ENCODE measurements at places on chromosomes 7 and 10. TPM values are rescaled to one million over a fixed set of nuclear protein-coding genes. Genes with fewer than 3 reads are reported as not detected.

DNA sequence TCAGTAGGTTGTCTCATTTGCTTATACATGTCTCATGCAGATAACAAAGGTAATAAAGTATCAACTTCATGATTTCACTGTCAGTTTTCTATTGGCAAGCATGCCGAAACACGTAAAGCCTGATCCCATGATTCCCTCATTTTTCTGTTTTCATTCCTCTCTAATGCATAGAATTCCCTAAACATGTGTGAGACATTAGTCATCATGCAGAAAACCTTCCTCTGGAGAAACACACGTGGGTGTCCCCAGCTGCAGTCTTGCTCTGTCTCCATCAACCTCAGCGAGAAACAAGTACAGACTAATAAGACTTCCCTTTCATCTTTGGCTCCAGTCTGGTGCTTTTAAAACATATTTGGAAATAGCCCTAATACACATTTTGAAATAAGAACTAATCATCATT, 432.7 kb upstream of the VSTM2A start:
- no peaks in the 10 kb centered on the region for H3K36me3 ChIP-seq
- no peak for DNase-seq
- no peak overlapping the region for H3K27ac ChIP-seq
- H3K4me1 ChIP-seq: no peaks in the 10 kb centered on the region
- no peak overlapping the region for H3K4me3 ChIP-seq

DNA sequence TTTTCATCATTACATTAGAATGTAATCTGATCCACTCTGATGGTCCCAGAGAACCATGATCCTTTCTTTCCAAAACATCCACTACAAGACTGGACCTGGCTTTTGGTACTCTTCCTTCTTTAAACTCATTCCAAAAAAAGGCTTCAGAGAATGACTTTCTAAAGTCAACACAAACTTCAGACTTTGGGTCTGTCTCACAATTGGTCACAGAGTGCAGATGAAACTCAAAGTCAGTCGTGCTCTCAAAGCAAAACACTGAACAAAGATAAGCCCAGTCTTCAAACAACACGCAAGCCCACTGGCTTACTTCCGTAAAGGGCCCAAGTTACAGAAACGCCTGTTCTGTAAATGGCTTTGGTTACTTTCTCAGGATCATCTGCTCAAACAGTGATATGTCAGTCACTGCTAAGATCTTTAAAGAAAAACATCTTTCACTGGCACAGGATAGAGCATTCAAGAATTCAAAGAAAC, 250.9 kb upstream of the MKLN1 start:
- no peaks in the 10 kb centered on the region for H3K4me1 ChIP-seq
- DNase-seq: no peak
- H3K4me3 ChIP-seq: no peak overlapping the region

- no peak overlapping the region for H3K4me3 ChIP-seq
- no peak overlapping the region for H3K27ac ChIP-seq
- no peaks in the 10 kb centered on the region for H3K4me1 ChIP-seq
These were observed 4.3 kb downstream of the SLF2 start for GRCh38 chr10:100917071-100917470.

PAPOLB gene
- polyA plus RNA-seq: 0.03 TPM

- no peak overlapping the region for H3K27ac ChIP-seq
- H3K27me3 ChIP-seq: no peaks in the 10 kb centered on the region
- no peak for DNase-seq
- H3K4me1 ChIP-seq: no peaks in the 10 kb centered on the region
These were observed 31.5 kb upstream of the NRP1 start for GRCh38 chr10:33365871-33366411.

DNA sequence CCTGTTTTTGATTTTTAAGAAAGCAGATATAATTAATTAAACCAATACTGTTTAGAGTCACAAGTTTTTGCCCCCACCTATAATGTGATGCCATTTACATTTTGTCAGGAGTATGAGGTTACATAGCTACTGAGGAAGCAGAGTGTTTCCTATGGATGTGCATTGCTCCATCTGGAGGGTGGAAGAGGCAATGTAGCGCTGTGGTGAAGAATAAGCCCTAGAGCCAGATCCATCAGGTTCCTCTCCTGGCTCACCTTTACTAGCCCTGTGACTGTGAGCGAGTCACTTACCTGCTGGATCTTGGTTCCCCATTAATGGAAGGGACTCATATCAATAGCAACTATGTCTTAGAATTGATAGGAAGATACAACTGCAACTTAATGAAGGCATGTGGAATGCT, 216.0 kb downstream of the GPAM start:
- no peak overlapping the region for H3K27ac ChIP-seq
- no peak for DNase-seq
- no peaks in the 10 kb centered on the region for H3K36me3 ChIP-seq
- H3K4me3 ChIP-seq: no peak overlapping the region
- no peaks in the 10 kb centered on the region for H3K27me3 ChIP-seq

DNA sequence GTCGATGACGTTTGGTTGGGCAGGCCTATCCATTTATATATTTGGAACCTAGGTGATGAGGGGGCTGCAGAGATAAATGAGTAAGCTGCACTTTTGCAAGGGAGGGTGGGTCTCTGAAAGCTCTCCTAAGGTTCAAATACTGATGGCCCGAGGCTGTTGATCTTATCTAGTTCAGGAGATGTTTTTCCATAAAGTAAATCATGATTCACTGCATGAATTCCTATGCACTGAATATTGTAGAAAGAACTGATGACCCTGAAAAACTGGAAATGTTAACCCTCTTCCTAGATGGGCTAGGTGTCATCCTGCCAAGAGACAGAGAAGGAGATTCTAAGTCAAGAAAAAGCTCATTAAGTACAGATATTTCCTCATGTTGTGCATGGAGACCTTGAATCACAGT, 459.9 kb downstream of the PLXNA4 start:
- no peaks in the 10 kb centered on the region for H3K36me3 ChIP-seq
- no peak overlapping the region for H3K4me3 ChIP-seq
- no peak for DNase-seq

All from small intestine (tissue), 16 donors.